B cell (primary cell): ENCODE measurements at places on chromosomes 2 and 18. TPM values are rescaled to one million over a fixed set of nuclear protein-coding genes. Genes with fewer than 3 reads are reported as not detected.
A peak's percentile ranks its signal among the peaks of the same experiment; 100 is the strongest.

KIAA2012 gene
- not detected in 2 replicates for polyA plus RNA-seq

CLEC4F gene
- 0.20 TPM in 1 of 2 replicates, not detected in the other for polyA plus RNA-seq

G6PC2 gene
- not detected in 2 replicates for polyA plus RNA-seq

CXCR1 gene
- 0.04 and 0.07 TPM in 2 replicates for polyA plus RNA-seq

MLPH gene
- polyA plus RNA-seq = not detected in 2 replicates

ACMSD gene
- polyA plus RNA-seq = not detected in 2 replicates

ERBB4 gene
- not detected in 2 replicates for polyA plus RNA-seq

RUFY4 gene
- polyA plus RNA-seq = 0.17 and 0.34 TPM in 2 replicates

DNA sequence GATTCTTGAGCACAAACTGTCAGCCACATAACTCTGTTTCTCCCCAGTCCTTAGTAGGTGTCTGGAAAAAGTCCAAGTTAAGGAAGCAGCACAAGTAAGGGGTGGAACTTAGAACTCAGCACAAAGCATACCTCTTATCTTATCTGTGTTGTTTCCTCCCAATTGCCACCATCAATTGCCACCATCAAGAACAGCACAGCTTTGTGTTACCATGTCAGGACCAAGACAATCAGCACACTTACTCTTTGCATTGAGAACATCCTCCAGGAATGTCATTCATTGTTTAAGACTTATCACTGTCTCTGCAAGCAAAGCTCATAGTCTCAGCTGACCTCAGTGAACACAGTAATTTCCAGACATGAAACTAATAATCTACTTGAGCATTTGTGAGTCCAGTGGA, 212.7 kb upstream of the FSHR start:
- no peak overlapping the region for H3K27ac ChIP-seq
- no peaks in the 10 kb centered on the region for H3K36me3 ChIP-seq
- H3K4me3 ChIP-seq = no peak overlapping the region
- DNase-seq = no peak

- no peaks in the 10 kb centered on the region for H3K27me3 ChIP-seq
- no peak for DNase-seq
- H3K4me3 ChIP-seq = no peak overlapping the region
- H3K4me1 ChIP-seq = no peaks in the 10 kb centered on the region
- no peaks in the 10 kb centered on the region for H3K36me3 ChIP-seq
Observed at GRCh38 chr2:66271777-66272176, 163.1 kb upstream of the MEIS1 start.

DNA sequence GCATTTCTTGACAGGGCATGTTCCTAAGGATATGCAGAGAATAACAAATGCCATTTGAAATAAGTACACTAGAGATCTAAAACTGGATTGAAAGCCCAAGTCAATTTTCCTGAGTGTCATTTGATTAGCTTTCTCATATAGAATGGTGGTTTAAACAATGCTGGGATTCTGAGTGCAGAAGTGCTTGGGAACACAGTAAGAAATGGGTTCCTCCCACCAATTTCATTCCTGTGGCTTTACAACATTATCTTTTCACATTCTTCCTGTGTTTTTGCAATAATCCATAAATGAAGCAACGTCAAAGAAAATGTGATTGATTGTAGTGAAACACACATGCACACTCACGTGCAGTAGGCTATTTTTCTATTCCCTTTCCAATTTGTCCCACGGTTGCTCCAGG, 1858.4 kb upstream of the PIK3C3 start:
- no peaks in the 10 kb centered on the region for H3K4me1 ChIP-seq
- no peak for DNase-seq
- no peak overlapping the region for H3K27ac ChIP-seq

DNA sequence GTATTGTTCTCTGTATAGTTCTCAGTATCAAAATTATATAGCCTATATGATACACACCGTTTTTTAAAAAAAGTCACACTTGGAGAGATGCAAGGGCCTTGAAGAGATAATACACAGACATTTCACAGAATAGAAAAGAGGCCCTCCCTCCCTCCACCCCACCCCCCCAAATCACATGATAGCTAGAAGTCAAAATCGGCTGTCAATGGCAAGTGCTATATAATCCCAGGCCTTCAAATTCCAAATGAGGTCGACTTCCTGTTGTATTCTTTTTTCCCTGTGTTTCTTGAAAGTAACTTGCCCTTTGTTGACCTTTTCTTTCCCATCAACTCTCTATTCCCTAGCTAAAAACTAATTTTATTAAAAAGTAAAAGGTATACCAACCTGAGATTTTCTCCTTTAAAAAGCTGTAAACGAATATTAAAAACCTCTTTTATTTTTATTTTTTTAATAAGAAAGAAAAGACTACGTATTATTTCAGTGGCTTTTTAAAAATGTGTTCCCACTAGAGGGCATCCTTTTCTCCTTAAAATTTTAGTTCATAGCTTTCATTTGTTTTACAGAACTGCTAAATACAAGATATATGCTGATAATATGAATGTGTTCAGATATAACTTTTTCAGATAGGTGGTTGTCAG, 46.6 kb downstream of the KCMF1 start:
- no peak for DNase-seq
- peaks cover 2% of the 10 kb centered on the region for H3K36me3 ChIP-seq
- no peaks in the 10 kb centered on the region for H3K27me3 ChIP-seq

DNA sequence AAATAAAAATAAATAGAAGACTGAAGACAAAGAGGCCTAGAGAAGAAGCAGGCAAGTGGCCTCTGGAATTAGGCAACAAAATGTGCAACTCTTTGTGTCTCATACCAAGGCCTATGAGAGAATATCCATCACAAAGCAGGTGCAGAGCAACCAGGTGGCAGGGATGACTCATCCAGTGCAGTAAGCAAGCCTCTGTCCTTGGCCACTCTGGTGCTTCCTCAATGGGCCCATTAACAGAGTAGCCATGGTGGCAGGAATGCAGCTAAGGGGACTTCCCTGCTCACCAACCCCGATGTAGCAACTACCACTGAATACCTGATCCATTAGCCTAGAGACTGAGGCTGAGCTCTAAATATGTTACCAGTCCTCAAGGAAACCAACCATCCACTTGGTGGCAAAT, 11.0 kb upstream of the EPG5 start:
- H3K36me3 ChIP-seq = no peaks in the 10 kb centered on the region
- no peak overlapping the region for H3K27ac ChIP-seq
- H3K27me3 ChIP-seq = no peaks in the 10 kb centered on the region
- no peak for DNase-seq
- H3K4me3 ChIP-seq = no peak overlapping the region

DNA sequence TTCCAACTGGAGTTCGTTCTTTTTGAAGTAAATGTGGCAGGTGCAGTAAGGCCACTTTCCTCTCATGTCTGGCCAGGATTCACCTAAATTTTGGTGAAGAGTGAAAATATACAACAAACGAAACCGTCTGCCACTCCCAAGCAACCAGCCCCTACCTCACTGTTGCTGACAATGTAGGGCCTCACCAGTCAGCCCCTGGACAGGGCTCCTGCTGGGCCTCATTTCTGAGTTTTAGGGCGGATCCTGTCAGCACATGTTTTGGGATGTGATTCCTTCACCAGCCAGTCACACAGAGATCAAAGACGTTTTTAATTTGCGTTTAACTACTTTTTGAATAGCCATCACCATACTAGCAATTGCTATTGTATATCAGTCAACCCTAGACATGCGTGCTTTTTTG, 185.0 kb downstream of the WDR7 start:
- H3K4me1 ChIP-seq = no peaks in the 10 kb centered on the region
- no peaks in the 10 kb centered on the region for H3K36me3 ChIP-seq
- no peak for DNase-seq
- no peaks in the 10 kb centered on the region for H3K27me3 ChIP-seq
- H3K4me3 ChIP-seq = no peak overlapping the region
- no peak overlapping the region for H3K27ac ChIP-seq

DNA sequence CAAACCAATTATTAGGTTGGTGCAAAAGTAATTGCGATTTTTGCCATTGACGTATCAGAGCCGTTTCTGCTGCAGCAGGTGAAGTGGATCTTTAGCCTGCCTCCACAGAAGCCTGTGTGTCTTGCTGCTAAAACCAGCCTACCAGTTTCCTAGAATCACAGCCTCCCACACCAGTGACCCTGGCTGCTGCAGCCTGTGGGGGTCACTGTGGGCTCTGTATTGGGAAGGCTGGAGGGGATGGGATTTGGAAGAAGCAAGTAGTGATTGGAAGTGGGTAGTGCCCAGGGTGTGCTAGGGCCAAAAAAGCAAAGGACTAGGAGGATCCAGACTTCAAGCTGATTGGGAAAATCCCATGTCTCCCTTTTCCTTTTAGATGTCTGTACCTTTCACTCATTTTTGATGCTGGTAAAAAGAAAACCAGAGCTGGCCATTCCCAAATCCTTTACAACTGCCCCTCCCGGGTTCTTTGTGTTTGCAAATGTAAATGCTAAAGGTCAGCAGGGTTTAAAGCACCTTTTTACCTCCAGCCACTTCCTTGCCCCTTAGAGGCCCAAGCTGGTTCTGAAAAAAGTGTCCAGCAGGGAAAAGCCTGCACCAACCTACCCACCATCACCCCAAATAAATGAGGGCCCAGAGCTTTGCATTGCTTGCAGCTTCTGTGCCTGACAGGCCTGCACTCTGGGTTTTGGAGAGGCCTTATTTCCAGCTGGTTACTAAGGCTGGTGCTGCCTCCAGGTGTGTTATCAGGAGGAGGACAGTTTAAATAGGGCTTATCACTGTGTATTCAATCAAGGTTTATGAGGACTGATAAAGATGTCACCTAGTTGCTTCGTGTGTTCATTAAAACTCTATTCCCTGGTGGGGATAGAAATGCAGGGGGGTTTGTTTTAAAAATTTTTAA, 172.0 kb downstream of the MIB1 start:
- no peak overlapping the region for H3K4me3 ChIP-seq
- H3K27me3 ChIP-seq = no peaks in the 10 kb centered on the region
- DNase-seq = no peak
- H3K36me3 ChIP-seq = no peaks in the 10 kb centered on the region

DNA sequence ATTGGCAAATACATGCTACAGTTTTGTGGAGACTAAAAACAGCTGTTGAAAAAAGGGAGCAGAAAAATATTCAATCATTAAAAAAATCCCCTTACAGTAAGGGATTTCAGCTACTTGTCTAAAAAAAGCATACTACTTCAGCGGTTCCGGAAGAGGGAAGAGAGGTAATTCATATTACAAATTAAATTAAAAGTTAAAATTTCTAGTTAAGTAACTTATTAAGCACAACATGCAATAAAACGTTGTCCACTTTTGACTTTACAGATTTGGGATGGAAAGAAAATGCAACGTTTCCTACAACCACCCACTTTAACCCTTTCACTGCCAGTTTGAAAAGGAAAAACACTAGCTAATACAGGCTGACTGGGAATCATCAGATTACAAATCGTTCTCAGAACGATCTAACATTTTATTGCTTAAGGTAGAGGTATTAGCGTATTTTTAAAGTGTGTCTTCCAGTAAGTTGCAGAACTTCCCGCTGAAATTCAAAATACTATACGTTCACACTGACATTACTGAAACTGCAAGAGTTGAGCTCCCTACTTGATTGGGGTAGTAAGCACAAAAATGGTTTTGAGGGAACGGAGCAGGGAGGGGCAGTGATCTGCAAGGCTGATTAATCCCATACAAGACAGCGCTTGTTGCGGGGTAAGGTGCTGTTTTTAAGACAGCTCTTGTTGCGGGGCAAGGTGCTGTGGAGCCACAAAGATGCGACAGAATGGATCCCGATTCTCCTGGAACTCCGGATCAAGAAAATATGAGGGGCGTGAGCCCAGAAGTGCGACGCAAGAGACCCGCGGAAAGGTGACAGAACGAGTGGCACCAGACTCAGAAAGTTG, 743 bp downstream of the HADHA start:
- no peak for DNase-seq
- H3K36me3 ChIP-seq = no peaks in the 10 kb centered on the region
- H3K27ac ChIP-seq = peak overlapping the region; percentile 93
- no peaks in the 10 kb centered on the region for H3K27me3 ChIP-seq
- H3K4me1 ChIP-seq = peaks cover 32% of the 10 kb centered on the region

DNA sequence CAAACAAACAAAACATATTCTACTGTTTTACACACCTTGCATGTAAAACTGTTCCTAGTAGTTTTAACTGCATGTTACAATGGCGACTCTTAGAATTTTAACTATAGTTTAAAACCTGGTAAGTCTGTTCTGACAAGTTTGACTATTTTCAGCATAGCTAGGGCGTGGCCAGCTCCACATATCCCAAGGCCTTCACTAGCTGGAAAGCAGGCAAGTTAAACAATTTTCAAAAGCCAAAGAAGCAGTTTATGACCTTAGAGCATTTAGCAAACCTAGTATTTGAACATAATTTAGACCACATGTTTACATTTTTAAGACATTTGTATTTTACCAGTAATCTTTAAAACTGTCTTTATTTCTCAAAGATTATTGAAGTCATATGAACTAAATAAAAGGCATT, 402.8 kb upstream of the SYT4 start:
- no peaks in the 10 kb centered on the region for H3K4me1 ChIP-seq
- H3K27me3 ChIP-seq = no peaks in the 10 kb centered on the region
- no peaks in the 10 kb centered on the region for H3K36me3 ChIP-seq
- no peak for DNase-seq

DNA sequence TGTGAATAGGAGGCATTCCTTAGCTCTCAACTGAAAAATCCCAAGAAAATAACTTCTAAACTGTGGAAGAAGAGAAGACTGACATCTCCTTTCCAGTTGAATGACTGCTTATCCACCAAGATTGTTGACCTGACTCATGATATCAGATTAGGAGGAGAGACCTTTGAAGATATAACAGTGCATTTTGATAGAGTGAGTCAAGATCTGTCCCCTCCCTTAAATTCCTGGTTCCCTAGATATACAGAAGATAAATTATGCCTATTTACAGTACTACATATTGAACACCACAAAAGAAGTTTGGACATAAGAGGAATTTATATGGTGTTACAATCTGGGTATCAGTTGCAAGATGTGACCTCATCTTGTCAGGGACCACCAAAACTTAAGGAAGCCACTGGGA, 285.3 kb upstream of the ZSWIM2 start:
- DNase-seq = no peak
- H3K27me3 ChIP-seq = no peaks in the 10 kb centered on the region
- H3K4me3 ChIP-seq = no peak overlapping the region
- no peak overlapping the region for H3K27ac ChIP-seq

DNA sequence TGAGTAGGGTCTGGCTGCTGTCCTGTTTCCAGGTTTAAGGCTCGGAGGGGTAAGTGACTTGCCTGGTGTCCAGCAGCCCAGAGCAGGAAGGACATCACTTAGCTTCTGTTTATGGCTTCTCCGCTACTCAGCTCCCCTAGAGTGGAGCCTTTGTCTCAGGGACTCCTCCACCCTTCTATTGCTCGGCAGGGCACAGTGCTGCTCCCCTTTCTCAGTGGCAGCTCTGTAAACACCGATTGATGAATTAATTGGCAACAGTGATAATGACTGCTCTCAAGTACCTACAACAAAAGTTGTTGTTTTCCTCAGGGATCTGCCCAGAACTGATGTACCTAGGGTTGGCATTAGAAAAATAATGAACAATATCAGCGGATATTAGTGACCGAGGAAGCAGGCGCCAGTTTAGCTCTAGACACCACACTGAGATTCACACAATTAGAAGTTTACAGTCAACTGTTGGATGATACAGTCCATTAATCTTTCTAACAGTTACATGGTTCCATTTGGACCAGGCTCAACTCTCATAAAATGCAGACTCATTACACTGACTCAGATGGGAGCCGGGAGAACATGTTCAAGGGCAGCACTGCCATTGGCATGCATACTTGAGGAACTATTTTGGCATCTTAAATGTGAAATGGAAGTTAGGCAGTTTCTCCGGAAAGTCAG, 265.7 kb downstream of the MTX2 start:
- H3K36me3 ChIP-seq = no peaks in the 10 kb centered on the region
- H3K27me3 ChIP-seq = no peaks in the 10 kb centered on the region
- H3K4me1 ChIP-seq = no peaks in the 10 kb centered on the region
- DNase-seq = no peak

- H3K27me3 ChIP-seq = no peaks in the 10 kb centered on the region
- H3K4me3 ChIP-seq = no peak overlapping the region
- no peak overlapping the region for H3K27ac ChIP-seq
Observed at GRCh38 chr2:6288791-6289190, 576.9 kb downstream of the CMPK2 start.
